ENCODE measurements at places on chromosomes 3 and 15.
A peak's percentile ranks its signal among the peaks of the same experiment; 100 is the strongest.

GRCh38 chr3:133410191-133410892 lies 10.5 kb downstream of the BFSP2 start:
- peak; percentile 58 for DNase-seq

DNA sequence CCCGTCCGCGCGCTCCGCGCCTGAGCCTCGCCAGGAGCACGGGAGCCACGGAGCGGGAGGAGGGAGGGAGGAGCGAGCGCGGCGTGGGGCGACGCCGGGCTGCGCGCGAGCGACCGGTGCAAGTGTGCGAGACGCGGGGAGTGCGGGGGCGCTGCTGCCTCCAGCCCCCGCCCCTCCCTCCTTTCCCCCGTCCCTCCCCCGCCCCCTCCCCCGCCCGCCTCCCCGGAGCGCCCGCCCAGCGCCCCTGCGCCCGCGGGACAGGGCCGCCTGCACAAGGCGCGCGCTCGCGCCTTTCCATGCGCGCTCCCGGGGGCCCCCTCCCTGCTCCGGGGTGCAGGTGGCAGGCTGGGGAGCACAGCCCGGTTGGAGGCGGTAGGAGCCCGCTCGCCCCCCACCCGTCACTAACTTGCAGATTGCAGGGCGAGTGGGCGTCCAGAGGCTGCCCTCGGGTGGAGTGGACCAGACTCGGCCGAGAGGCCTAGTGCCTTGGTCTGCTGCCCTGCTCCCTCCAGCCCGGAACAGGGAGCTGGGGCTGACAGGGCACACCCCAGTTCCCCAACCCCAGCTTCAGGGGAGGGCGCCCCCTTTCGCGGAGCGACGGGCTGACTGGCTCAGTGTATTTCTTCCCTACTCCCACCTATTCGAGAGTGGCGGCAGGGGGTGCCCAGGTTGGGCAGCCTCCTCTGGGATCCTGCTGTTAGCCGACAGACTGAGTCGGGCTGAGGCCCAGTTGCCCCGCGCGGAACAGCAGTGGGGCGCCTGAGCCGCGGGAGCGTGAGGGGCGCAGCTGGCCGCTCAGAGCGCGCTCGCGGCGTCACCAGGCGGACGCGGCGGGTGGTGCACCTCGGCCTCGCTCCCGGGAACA lies at the start of gene WNT7A:
Gene WNT7A, minus strand, starts transcription at position 126 of the 865 bp plus-strand sequence. CDS start 255 bp downstream, outside the sequence.
- DNase-seq: peak; percentile 79

DNA sequence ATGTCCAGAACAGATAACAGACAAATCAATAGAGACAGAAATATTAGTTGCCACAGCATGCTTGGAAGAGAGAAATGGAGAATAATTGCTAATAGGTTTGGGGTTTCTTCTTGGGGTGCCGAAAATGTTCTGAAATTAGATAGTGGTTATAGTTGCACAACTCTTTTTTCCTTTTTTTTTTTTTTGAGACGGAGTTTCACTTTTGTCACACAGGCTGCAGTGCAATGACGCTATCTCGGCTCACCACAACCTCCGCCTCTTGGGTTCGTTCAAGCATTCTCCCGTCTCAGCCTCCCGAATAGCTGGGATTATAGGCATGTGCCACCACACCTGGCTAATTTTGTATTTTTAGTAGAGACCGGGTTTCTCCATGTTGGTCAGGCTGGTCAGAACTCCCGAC lies 163.3 kb downstream of the PLCH1 start:
- DNase-seq: no peak

GRCh38 chr3:24937228-24937627 lies 442.6 kb upstream of the THRB start:
- no peak for DNase-seq

GRCh38 chr3:96491868-96492267 lies 322.5 kb upstream of the EPHA6 start:
- DNase-seq: no peak

- DNase-seq: no peak
Measured at GRCh38 chr3:129605922-129606635, 397 bp downstream of the PLXND1 start.

DNA sequence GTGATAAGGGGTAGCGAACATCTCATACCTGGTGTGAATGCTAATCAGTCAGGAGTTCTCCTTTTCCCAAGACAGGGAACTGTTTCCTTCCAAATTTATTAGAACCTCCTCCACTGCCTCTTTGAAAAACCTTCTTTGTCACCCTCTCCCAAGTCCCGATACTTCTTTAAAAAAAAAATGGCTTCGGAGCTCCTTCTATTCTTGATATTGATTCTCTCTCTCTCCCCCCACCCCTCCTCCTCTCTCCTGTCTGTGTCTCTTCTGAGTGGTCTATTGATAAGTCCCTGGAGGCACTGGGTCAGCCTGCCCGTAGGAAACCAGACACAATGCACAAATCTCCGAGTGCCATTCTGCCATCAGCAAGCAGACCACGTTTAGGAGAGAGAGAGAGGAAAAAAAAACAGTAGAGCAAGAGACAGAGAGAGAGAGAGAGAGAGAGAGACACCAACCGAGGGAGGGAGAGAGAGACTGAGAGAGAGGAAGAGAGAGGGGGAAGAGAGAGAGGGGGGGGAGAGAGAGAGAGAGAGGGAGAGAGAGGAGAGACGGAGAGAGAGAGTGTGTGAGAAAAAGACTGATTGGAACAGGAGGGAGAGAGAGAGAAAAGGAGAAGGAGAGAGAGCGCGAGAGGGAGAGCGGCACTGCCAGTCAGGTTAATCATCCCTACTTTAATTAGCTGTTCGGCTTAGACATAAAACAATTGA lies 160.9 kb downstream of the TIGIT start:
- DNase-seq: peak; percentile 54

All from kidney tubule cell (primary cell).